ENCODE measurements at places on chromosomes 1 and 21. TPM values are rescaled to one million over a fixed set of nuclear protein-coding genes. Genes with fewer than 3 reads are reported as not detected.

MLLT11 gene
- polyA plus RNA-seq: 204 TPM

S100A4 gene
- 2.7 TPM for polyA plus RNA-seq

GREM2 gene
- polyA plus RNA-seq: 11.0 TPM

CNIH4 gene
- polyA plus RNA-seq: 159 TPM

KISS1 gene
- polyA plus RNA-seq: not detected

NIBAN1 gene
- not detected for polyA plus RNA-seq

ARID4B gene
- polyA plus RNA-seq: 26.5 TPM

SAMD13 gene
- polyA plus RNA-seq: 0.84 TPM

AMY2A gene
- polyA plus RNA-seq: 6.9 TPM

ALX3 gene
- not detected for polyA plus RNA-seq

CNIH3 gene
- polyA plus RNA-seq: 5.7 TPM
